ENCODE measurements at places on chromosomes 16 and 17.

DNA sequence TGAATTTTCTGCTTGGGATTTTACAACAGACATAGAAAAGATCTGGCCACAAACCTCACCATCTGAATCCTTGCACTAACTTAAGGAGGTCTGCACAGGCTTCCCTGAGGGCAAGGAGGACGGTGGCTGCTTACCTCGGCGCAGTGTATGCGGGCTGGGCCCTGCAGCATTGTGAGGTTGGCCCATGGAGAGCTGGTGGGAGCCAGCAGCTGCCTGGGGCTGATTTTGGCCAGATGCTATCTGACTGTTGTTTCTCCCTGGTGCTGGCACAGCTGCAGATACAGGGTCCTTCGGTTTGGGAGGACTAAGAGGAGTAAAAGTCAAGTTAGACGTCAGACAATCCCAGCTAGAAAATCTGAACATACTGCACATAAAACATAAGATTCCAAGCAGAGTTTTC lies 79.8 kb downstream of the ARHGAP17 start:
- DNase-seq = no peak

DNA sequence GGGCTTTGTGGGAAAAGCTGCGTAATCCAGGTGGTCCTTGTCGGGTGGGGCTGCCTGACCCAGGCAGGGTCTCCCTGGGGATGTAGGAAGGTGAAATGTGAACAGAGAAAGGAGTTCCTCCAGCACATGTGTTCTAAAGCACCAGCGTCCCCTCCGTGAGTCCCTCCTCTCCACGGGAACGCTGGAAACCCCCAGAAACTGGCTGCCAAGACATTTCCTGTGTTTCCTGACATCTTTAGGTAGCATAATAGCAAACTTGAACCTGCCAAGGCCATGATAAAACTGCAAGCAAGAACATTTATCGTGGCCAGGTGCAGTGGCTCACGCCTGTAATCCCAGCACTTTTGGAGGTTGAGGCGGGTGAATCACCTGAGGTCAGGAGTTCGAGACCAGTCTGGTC lies 12.6 kb upstream of the PYDC1 start:
- DNase-seq = no peak

- no peak for DNase-seq
Observed at GRCh38 chr17:35841505-35841904, 27.2 kb downstream of the HEATR9 start.

DNA sequence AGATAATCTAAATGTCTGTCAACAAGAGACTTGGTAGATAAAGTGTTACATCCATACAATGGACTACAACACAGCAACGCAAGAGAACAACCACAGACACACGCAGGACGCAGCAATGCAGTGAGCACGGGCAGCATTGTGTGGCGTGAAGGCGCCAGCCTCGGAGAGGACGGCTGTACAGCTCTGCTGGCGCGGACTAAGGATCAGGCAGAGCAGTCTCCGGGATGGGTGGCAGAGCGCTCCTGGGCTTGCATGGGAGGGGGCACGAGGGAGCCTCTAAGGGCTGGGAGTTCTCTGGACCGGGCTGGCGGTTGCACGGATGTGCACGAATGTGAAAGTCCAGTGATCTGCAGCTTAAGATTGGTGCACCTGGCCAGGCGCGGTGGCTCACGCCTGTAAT lies 34.5 kb downstream of the ACTG1 start:
- DNase-seq = no peak

- DNase-seq = no peak
Observed at GRCh38 chr17:6996256-6997011, 585 bp downstream of the ALOX12 start.

DNA sequence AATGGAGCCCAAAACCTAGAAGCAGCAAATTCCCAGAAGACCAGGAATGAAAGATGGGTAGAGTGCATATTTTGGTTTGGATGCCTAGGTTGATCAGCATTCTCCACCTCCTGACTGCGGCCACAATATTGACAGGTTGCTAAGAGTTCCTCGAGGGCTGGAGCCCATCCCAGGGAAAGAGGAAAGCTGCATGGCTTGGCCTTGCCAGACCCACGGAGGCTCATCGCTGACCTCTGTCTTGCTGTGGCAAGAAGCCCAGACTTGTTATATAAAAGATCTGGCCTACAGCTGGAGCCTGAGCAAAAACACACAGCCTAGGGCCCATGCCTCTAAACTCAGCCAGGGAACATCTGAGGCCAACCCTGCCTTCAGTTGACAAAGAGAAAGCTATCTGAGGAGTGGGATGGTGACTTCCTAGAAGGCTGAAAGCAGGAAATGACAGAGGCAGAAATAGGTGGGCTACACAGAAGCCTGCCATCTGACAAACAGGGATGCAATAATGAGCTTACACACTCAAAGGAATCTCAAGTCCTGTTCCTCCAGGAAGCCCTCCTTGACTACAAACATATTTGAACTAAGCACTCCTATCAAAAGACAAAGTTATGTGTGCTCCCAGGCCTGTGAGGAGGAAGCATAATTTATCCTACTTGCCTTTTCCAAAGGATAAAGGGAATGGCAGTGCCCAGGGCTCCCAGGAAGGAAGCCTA lies 22.5 kb upstream of the SLC35B1 start:
- DNase-seq = no peak

DNA sequence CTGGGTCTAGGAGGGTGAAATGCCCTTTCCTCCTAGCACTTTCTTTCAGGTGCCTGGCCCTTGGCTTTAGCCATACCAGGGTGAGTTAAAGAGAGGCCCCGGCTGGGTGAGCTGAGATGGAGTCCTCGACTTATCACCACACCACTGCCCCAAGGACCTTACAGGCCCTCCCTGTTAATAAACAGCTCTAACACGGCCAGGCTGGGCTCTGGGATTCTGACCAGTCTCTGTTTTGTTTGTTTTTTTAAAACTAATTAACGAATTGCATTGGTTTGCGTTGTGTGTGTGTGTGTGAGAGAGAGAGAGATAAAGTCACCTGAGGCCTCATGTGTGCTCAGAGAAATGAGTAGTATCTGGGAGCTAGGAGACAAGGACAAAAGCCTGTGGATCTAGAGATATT lies 14.3 kb downstream of the MYL4 start:
- DNase-seq = no peak

DNA sequence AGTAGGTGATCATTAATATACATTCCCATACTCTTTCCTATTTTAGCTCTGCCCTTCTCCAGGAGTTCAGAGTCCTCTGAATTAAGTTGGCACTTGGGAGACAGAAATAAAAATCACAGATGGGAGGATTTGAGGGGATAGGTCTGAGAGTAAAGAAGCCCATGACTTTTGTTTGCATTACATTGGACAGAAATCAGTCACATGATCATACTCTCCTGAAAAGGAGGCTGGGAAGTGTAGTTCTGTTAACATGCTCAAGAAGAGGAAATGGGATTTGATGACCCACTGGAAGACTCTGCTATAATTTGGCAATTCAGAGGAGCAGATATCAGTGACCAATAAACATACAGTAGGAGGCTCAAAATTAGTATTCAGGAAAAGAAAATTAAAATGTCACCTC lies 674.9 kb upstream of the C16orf82 start:
- no peak for DNase-seq

GRCh38 chr17:67056746-67057490 lies 12.6 kb downstream of the CACNG1 start:
- DNase-seq = no peak

DNA sequence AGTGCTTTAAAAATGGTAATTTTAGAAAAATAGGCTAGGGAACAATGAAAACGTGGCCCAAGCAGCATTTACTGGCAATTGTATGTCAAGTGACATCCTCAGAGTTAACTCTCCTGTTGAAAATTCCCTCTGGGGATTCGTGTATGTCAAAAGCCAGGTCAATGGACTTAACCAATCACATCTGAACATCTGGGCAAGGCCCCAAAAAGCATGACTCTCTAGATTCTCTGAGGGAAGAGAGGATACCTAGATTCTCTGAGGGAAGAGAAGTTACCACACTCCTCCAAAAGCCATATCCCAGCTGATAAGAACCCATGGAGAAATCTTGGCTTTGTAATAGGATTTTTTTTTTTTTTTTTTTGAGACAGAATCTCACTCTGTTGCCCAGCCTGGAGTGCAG lies 23.5 kb downstream of the NFE2L1 start:
- DNase-seq = no peak

GRCh38 chr16:70417661-70418060 lies 21.2 kb downstream of the ST3GAL2 start:
- no peak for DNase-seq

- no peak for DNase-seq
Observed at GRCh38 chr16:83095941-83096692, 469.3 kb downstream of the CDH13 start.

All from SK-N-DZ (cell line).